ENCODE measurements at places on chromosomes 3 and 15.

GRCh38 chr15:39151545-39151944 is 429.3 kb upstream of the THBS1 start:
- DNase-seq = no peak

- DNase-seq = no peak
Measured at GRCh38 chr3:129432671-129433070, 4.2 kb upstream of the EFCAB12 start.

GRCh38 chr3:19248143-19248542 is 99.8 kb downstream of the KCNH8 start:
- DNase-seq = no peak

DNA sequence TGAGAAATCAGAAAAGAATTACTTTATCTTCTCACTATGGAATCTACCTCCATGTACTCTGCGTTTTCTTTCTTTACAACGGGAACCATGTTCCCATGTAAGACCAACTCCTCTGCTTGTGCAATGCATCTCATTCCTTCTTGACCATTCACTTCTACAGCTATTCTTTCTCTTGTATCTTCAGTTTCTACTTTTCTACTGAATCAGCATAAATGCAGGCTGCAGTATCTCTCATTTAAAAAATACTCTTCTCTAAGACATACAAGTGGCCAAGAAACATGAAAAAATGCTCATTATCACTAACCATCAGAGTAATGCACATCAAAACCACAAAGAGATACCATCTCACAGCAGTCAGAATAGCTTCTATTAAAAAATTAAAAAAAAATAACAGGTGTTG is 74.1 kb upstream of the NANOGP8 start:
- DNase-seq = no peak

- no peak for DNase-seq
Measured at GRCh38 chr3:20100151-20100550, 59.9 kb downstream of the KAT2B start.

- DNase-seq = no peak
Measured at GRCh38 chr3:98038286-98038685, 3.2 kb upstream of the GABRR3 start.

GRCh38 chr3:12553921-12554391 is 2.9 kb upstream of the MKRN2 start:
- DNase-seq = no peak

- DNase-seq = no peak
Measured at GRCh38 chr15:24886538-24886937, 68.2 kb upstream of the SNRPN start.

- no peak for DNase-seq
Measured at GRCh38 chr3:121703973-121704372, 43.3 kb upstream of the HCLS1 start.

DNA sequence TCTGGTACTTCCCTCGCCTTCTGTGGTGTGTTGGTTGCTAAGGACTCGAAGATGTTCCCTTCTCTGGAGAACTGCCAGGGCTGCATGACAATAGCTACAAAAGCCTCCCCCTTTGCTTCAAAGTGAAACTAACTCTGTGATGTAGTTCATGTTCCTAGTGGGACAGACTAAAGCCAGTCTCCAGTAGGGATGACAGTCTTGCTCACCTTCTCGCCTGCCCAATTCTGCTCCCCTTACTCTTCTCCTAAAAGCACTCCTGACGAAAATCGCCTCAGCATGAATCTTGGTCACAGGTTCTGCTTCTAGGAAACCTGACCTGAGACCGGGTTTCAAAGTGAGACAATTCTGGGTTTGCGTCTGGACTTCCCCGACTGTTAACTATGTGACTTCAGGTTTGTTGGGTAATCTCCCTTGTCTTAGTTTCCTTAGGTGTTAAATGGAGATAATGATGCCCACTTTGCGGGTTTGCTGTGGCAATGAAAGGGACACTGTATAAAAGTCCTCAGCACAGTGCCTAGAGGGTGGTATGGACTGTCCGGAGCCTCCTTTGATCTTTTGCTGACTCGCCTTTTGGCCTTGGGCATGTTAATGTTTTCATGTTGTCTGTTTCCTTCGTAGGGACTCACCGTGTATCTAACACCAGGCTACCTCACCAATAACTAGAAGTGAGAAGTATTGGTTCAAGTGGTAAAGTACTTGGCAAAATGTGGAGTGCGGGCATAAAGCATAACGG is 24.9 kb upstream of the THRB start:
- DNase-seq = no peak

- DNase-seq = no peak
Measured at GRCh38 chr3:152823781-152824180, 11.2 kb upstream of the P2RY1 start.

GRCh38 chr3:32868719-32869512 is 51.1 kb downstream of the TRIM71 start:
- no peak for DNase-seq

- DNase-seq = peak; percentile 67
Measured at GRCh38 chr3:130758624-130759369, 12.2 kb upstream of the PIK3R4 start.

DNA sequence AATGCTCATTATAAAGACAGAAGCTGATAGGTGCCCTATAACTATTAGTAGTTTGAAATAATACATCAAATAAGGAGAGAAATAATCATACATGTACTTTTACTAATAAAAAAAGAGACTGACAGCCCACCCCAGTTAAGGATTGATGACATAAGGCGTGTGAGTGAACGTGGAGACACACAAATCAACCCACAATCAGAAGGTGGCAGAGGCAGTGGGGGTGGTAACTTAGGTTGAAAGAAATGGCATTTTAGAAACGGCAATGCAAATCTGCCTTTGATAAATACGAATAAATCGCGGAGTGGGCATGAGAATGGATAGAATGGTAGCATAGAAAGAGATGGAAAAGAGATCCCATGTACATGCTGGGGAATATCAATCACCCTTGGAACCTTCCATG is 256.2 kb upstream of the ATP10A start:
- no peak for DNase-seq

DNA sequence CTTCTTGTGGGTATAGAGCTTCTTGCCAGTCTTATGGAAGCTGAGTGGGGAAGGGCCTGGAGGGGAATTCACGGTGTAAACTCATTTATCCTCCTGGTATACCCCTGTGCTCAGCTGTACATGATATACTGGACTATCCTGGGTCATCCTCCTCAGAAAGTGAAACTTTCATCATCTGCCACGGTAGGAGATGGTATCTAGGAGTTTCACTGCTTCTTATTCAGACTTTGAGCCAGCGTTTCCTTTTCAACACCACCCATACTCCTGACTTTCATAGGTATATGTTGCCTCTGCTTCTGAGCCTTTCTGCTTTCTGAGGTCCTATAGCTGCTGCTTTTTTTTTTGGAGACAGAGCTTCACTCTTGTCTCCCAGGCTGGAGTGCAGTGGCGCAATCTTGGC is 15.6 kb downstream of the SENP5 start:
- no peak for DNase-seq

GRCh38 chr15:91050128-91050455 is 27.7 kb upstream of the VPS33B start:
- DNase-seq = no peak

DNA sequence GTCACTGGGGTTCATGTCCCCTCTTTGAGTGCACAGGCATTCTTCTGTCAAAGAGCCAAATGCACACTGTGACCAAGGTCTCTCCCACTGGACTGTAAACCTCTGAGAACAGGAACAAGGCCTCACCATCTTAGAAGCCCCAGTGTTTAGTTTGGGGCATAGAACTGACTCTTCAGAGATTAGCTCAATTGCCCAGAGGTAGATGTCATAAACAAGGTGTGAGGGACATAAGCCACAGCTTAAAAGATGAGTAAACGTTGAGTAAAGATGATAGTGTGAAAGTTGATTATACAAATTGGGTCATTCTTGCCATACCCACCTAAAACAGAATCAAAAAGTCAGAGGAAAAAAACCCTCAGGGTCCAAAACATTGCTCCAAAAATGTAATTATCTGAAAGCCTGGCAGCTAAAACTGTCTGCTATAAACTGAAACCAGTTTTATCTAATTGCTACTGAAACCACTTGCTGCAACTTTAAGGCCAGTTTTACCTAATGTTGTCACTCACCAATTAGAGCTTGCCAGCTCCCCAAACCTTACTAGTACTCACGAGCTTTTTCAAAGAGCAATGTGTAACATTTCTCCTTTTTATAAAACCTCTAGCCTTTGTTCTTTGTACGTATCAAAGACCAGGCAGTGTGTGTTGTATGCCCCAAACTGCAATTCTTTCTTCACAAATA is 415.2 kb downstream of the RAP2B start:
- DNase-seq = no peak

DNA sequence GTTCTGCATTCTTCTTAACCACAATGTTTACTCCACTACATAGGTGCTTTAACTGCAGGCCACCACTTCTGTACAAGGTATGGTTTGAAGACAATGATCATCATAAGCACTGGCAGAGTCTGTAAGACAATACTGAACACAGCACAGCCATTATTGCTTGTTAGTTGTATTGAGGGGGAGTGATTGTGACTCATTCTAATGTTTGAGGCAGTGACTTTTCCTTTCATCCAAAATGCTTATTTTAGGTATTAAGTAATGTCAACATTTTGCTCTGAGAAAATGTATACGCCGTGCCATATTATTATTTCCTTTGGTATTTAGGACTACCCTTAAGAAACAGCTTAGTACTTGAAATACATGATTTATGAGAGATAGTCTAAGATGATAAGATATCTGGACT is 618.2 kb upstream of the ZNF717 start:
- DNase-seq = no peak

GRCh38 chr3:17974206-17974841 is 231.9 kb upstream of the TBC1D5 start:
- no peak for DNase-seq

DNA sequence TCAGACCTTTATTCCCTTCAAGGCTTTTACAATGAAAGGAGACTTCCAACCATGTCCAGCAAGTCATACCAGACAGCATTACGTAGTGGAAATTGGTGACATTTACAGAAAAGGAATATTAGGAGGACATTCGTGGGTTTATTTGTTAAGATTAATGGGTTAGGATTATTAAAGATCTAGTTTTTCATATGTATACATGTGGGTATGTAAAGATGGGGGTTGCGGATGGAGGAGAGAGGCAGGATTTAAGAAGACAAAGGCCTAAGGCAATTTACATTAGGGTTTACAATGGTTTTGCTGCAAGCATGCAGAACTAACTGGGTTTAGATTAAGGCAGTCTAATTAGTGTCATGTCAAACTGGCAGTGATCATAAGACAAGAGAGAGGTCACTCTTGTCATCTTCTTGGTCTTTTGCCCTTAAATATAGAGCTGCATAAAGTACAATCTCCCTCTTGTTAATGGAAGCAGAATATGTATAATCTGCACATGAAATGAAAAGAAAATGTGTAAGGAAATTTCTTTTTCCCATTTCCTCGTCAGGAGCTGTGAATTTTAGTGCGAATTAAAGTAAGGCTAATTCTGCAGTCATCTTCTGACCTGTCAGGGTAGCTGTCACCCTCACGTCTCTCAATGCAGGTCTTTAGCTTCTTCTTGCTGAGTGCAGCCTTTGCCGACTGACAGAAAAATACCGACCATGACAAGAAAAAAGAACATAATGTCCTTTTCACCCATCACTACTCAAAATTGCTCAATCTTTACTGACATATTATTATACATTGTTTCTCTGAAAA is 258.9 kb upstream of the MEIS2 start:
- DNase-seq = no peak

DNA sequence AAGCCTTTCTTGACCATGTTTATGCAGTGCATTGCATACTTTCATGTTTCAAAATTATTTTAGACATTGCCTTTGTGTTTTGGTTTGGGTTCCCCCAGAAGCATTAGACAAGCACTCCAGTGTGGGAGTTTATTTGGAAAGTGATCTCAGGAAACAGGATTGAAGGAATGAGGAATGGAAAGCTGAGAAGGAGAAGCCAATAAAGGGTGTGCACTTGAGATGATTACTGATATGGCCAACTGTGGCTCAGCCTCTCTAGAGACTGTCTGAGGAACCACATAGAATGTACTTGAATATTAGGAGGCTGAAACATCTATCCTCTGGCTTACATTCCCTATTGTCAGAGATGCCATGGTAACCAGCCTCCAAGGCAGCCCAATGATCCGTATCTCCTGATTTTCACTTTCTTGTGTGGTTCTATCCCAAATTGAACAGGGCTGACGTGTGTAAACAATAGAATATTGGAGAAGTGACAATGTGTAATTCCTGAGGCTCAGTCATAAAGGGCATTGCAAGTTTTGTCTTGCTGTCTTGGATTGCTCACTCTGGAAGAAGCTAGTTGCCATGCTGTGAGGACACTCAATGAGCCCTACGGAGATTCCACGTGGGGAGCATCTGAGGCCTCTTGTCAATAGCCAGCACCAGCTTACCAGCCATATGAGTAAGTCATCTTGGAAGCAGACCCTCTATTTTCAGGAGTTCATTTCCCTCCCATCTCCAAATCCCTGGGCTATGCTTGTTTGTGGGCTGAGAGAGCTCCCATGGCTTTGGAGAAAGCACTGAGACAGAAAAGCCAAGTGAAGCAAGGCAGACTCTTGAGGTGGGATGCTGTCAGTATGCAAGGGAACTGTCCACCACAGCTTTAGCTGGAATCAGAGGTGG is 84.7 kb downstream of the SCN11A start:
- DNase-seq = no peak

DNA sequence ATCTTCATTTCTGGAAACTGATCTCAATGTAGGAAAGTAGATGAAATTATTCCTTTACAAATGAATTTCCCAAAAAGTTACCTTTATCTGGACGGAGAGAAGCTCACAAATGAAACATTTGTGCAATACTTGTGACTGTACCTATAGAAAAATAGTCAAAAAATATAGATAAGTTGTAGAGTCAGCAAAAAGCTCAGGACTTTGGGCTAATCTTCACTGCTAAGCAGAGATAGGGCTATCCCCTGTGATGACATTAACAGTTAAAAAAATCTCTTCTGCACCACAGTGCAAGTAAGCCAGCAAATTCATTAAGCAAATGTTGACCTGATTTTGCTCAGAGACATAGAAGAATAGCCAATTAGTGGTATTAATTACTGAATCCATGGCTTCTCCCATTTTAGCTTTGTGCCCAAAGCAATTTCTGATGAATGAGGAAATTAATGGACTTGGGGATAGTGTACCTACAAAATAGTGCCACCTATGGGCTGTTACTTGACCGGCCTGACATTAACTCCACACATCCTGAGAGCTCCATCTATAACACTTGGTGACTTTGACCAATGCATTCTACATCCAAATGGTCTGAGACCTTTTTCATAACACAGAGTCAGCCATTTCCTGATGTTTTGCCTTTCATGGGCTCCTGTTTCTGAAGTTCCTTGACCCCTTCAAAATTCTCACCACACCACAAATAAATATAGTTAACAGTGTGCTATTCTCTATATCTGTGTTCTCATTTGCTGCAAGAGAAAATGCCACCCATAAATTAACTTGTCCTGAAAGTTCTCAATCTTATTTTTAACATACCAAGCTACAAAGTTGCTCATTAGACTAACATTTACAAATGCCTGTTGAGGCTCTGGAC is 105.0 kb downstream of the SSR3 start:
- peak; percentile 62 for DNase-seq

DNA sequence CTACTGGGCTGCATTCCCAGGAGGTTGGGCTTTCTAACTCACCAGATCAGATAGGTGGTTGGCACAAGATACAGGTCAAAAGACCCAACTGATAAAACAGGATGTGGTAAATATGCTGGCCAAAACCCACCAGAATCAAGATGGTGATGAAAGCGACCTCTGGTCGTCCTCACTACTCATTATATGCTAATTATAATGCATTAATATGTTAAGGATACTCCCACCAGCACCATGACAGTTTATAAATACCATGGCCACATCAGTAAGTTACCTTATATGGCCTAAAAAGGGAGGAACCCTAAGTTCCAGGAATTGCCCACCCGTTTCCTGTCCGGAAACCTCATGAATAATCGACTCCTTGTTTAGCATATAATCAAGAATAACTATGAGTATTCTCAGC is 31.6 kb downstream of the CFAP44 start:
- DNase-seq = no peak

- DNase-seq = no peak
Measured at GRCh38 chr15:45555934-45556608, 31.1 kb upstream of the BLOC1S6 start.
